Hair follicular keratinocyte (primary cell): ENCODE measurements at places on chromosomes 3 and 15. TPM values are rescaled to one million over a fixed set of nuclear protein-coding genes. Genes with fewer than 3 reads are reported as not detected.

DCBLD2 gene
- total RNA-seq, result 122 and 246 TPM in 2 replicates

GASK1A gene
- 0.91 and 0.94 TPM in 2 replicates for total RNA-seq

CFAP44 gene
- 0.16 and 0.19 TPM in 2 replicates for total RNA-seq

ACTRT3 gene
- 1.9 and 4.4 TPM in 2 replicates for total RNA-seq

LRRC15 gene
- not detected in 2 replicates for total RNA-seq

CACNA2D3 gene
- not detected in 2 replicates for total RNA-seq

CEP97 gene
- 4.3 and 6.6 TPM in 2 replicates for total RNA-seq
